ENCODE measurements at places on chromosomes 7 and 10. TPM values are rescaled to one million over a fixed set of nuclear protein-coding genes. Genes with fewer than 3 reads are reported as not detected.

GRCh38 chr10:22666287-22667092 lies 47.9 kb downstream of the PIP4K2A start:
- no peak overlapping the region for H3K27ac ChIP-seq
- peaks cover 10% of the 10 kb centered on the region for H3K4me1 ChIP-seq
- peak; percentile 36 for DNase-seq
- H3K4me3 ChIP-seq, result no peak overlapping the region
- H3K27me3 ChIP-seq, result no peaks in the 10 kb centered on the region
- H3K36me3 ChIP-seq, result no peaks in the 10 kb centered on the region

GRCh38 chr7:69674701-69675182 lies 76.5 kb downstream of the AUTS2 start:
- no peak overlapping the region for H3K27ac ChIP-seq
- DNase-seq, result no peak
- H3K4me3 ChIP-seq, result no peak overlapping the region
- H3K4me1 ChIP-seq, result peaks cover 5% of the 10 kb centered on the region

GRCh38 chr10:68553138-68553537 lies 7.0 kb upstream of the TET1 start:
- no peaks in the 10 kb centered on the region for H3K36me3 ChIP-seq
- H3K4me1 ChIP-seq, result no peaks in the 10 kb centered on the region
- no peak overlapping the region for H3K27ac ChIP-seq
- DNase-seq, result no peak

CLDN4 gene
- total RNA-seq, result 65.6 TPM

KIAA1549 gene
- 6.0 TPM for total RNA-seq

- H3K36me3 ChIP-seq, result no peaks in the 10 kb centered on the region
- H3K4me3 ChIP-seq, result no peak overlapping the region
- no peaks in the 10 kb centered on the region for H3K4me1 ChIP-seq
- no peaks in the 10 kb centered on the region for H3K27me3 ChIP-seq
Measured at GRCh38 chr7:139908792-139909191, 79.7 kb downstream of the TBXAS1 start.

GRCh38 chr10:132810807-132811700 lies 25.1 kb upstream of the NKX6-2 start:
- H3K27me3 ChIP-seq, result no peaks in the 10 kb centered on the region
- H3K4me1 ChIP-seq, result no peaks in the 10 kb centered on the region
- H3K36me3 ChIP-seq, result no peaks in the 10 kb centered on the region
- H3K4me3 ChIP-seq, result no peak overlapping the region

- H3K27me3 ChIP-seq, result no peaks in the 10 kb centered on the region
- H3K4me3 ChIP-seq, result no peak overlapping the region
- DNase-seq, result no peak
- H3K27ac ChIP-seq, result no peak overlapping the region
- peaks cover 7% of the 10 kb centered on the region for H3K4me1 ChIP-seq
- H3K36me3 ChIP-seq, result no peaks in the 10 kb centered on the region
Measured at GRCh38 chr7:47087866-47088265, 494.0 kb downstream of the TNS3 start.

OR6B1 gene
- total RNA-seq, result not detected

CALN1 gene
- 1.6 TPM for total RNA-seq

NPFFR1 gene
- total RNA-seq, result not detected

DNA sequence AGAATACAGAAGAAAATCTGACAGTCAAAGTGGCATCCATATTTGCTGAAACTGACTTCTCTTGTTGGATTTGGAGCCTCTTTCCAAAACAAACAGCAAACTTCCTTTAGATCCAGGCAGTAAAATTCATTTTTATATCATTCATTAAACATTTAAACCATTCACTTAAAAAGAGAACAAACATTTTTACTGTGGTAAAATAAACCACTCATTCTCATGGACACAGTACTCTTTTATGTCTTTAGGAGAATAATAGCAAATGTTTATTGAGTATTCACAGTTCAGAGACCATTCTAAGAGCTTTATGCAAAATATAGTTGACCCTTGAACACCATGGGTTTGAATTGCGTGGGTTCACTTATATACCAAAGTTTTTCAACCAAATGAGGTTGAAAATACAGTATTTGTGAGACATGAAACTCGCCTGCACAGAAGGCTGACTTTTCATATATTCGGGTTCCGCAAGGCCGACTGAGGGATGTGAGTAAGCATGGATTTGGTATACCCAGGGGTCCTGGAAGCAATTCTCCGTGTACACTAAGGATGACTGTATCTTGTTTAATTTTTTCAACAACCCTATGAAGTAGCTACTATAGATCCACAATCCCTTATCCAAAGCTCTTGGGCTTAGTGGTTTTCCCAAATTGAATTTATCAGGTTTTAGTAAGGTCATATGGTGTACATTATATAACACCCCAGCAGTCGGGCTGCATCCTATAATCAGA lies 49.1 kb downstream of the ATXN7L1 start:
- DNase-seq, result no peak
- H3K36me3 ChIP-seq, result no peaks in the 10 kb centered on the region
- H3K4me1 ChIP-seq, result peaks cover 20% of the 10 kb centered on the region
- no peak overlapping the region for H3K4me3 ChIP-seq
- no peak overlapping the region for H3K27ac ChIP-seq

TAS2R60 gene
- not detected for total RNA-seq

CREM gene
- total RNA-seq, result 26.7 TPM

CYP26C1 gene
- 0.52 TPM for total RNA-seq

DNA sequence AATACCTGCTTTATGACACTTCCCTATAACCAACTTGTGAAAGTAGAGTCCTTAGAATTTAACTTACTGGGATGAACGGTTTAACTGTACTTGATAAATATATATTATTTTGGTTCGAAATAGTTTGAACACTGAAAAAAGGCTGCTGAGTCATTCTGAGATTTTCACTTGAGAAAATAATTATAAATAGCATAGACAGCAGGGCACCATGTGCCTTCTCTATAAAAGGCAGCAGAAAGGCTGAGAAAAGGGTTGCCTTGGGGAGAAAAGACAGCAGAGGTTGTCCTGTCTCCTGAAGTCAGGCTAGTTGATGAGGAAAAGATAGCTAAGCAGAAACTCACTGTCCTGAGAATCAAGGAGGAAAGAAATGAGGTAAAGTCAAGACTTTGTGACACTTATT lies 92.4 kb downstream of the CTTNBP2 start:
- H3K27ac ChIP-seq, result no peak overlapping the region
- no peak for DNase-seq
- no peaks in the 10 kb centered on the region for H3K36me3 ChIP-seq
- H3K4me1 ChIP-seq, result no peaks in the 10 kb centered on the region
- H3K4me3 ChIP-seq, result no peak overlapping the region

- H3K27ac ChIP-seq, result no peak overlapping the region
- no peaks in the 10 kb centered on the region for H3K27me3 ChIP-seq
- DNase-seq, result no peak
- peaks cover 29% of the 10 kb centered on the region for H3K4me1 ChIP-seq
- H3K36me3 ChIP-seq, result no peaks in the 10 kb centered on the region
- H3K4me3 ChIP-seq, result no peak overlapping the region
Measured at GRCh38 chr10:61898435-61898778, 3.1 kb upstream of the ARID5B start.

RAB19 gene
- 15.3 TPM for total RNA-seq

PCDH15 gene
- not detected for total RNA-seq

- no peaks in the 10 kb centered on the region for H3K27me3 ChIP-seq
- no peak overlapping the region for H3K27ac ChIP-seq
- DNase-seq, result no peak
- H3K4me3 ChIP-seq, result no peak overlapping the region
Measured at GRCh38 chr7:138095972-138096935, 20.0 kb downstream of the AKR1D1 start.

- DNase-seq, result peak; percentile 68
- H3K36me3 ChIP-seq, result no peaks in the 10 kb centered on the region
- no peak overlapping the region for H3K27ac ChIP-seq
- H3K27me3 ChIP-seq, result no peaks in the 10 kb centered on the region
Measured at GRCh38 chr10:63083904-63084689, 49.0 kb upstream of the NRBF2 start.

- H3K36me3 ChIP-seq, result no peaks in the 10 kb centered on the region
- H3K4me1 ChIP-seq, result no peaks in the 10 kb centered on the region
- H3K4me3 ChIP-seq, result no peak overlapping the region
- H3K27me3 ChIP-seq, result no peaks in the 10 kb centered on the region
- H3K27ac ChIP-seq, result no peak overlapping the region
Measured at GRCh38 chr7:69687739-69688433, 89.6 kb downstream of the AUTS2 start.

IQUB gene
- 1.6 TPM for total RNA-seq

DNA sequence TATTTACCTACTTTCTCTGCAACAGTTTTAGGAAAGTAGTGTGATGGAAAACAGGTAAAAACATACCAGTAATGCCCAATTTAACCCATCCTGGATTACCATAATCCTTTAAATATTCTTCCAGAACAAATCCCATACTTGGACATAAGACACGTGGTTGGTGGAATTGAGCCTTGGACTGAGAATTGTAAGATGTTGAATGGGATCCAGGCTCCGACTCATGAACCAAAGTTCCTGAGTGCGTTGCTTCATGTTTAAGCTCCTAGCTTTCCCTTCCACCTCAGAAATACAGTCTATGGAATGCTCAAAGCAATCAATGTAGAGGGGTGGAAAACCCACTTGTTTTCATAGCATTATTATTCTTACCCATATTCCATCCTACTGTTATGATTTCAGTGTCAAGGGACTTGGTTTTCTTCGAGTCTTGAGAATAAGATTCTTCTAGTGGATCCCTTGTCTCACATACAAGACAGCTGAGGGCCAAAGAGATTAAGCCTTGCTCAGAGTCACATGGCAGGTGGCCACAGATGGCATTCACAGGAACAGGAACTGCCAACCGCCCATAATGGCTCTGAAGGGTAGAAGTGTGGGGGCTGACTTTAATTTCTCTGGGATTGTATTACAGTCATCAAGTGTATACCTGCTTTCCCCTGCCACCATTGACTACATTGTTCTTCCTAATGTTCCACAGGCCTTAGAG lies 171.2 kb downstream of the GFRA1 start:
- H3K4me3 ChIP-seq, result no peak overlapping the region
- no peaks in the 10 kb centered on the region for H3K36me3 ChIP-seq
- H3K27me3 ChIP-seq, result no peaks in the 10 kb centered on the region
- DNase-seq, result no peak

GRCh38 chr10:69869291-69869961 lies 67.7 kb downstream of the COL13A1 start:
- no peak overlapping the region for H3K27ac ChIP-seq
- peaks cover 4% of the 10 kb centered on the region for H3K4me1 ChIP-seq
- DNase-seq, result peak; percentile 15
- H3K4me3 ChIP-seq, result no peak overlapping the region

GRCh38 chr10:88260329-88261051 lies 322.6 kb downstream of the RNLS start:
- peaks cover 36% of the 10 kb centered on the region for H3K4me1 ChIP-seq
- no peaks in the 10 kb centered on the region for H3K27me3 ChIP-seq
- DNase-seq, result no peak
- no peaks in the 10 kb centered on the region for H3K36me3 ChIP-seq

DNA sequence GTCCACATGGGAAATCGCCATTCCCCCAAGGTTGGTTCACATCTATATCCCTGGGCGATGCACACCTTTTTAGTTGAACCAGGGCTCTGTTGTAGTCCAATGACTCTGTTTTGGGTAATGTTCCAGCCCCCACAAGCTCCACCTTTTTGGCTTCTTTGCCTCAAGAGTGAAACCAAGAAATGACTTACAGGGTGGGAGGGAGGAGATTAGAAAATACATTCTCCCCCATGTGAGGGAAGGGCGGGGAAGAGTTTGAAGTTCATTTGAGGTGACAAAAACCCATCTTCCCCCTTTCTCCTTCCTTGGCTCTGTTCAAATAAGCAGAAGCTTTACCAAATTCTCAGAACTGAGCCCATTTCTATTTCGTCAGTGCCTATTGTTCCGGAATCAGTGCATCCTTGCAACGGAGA lies 82.8 kb downstream of the GATA3 start:
- H3K36me3 ChIP-seq, result no peaks in the 10 kb centered on the region
- H3K4me3 ChIP-seq, result no peak overlapping the region
- no peaks in the 10 kb centered on the region for H3K4me1 ChIP-seq
- H3K27ac ChIP-seq, result no peak overlapping the region
- no peaks in the 10 kb centered on the region for H3K27me3 ChIP-seq
- no peak for DNase-seq

DNA sequence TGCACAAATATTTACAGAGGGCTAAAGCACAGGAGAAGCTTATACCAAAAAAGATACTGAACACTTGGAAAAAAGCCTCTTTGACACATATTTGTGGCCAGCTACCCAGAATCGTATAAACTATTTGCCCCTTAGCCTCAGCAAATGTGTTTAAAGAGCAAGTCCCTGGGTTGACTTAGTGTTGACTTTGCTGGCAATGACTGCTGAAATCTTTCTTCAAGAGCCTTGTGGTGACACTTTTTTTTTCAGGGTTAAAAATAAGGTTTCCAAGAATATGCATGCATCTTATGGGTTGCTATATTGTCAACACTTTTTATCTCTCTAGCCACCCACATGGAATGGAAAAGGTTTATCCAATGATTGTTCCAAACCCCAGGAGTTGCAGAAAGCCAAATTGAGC lies 14.9 kb upstream of the PLEKHS1 start:
- peaks cover 31% of the 10 kb centered on the region for H3K4me1 ChIP-seq
- DNase-seq, result no peak
- no peak overlapping the region for H3K4me3 ChIP-seq
- H3K27ac ChIP-seq, result no peak overlapping the region
- no peaks in the 10 kb centered on the region for H3K27me3 ChIP-seq

DNA sequence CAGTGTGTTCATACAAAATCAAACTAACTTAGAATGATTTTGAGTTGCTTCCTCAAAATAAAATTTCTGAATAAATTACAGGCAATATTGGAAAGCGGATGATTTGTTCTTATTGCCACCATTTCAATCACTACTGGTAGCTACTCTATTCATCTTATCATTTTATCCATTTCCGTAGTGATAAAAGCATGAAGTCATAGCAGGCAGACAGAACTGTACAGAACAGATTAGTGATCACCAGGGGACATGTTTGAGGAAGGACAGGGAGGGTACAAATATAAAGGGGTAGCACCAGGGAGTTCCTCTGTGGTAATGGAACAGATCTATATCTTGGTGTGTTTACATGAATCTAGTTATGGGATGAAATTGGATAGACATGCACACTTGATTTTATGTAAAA lies 138.5 kb downstream of the WNT2 start:
- H3K27me3 ChIP-seq, result no peaks in the 10 kb centered on the region
- H3K4me1 ChIP-seq, result no peaks in the 10 kb centered on the region
- no peaks in the 10 kb centered on the region for H3K36me3 ChIP-seq
- no peak overlapping the region for H3K4me3 ChIP-seq
- no peak overlapping the region for H3K27ac ChIP-seq
- DNase-seq, result no peak

- no peaks in the 10 kb centered on the region for H3K36me3 ChIP-seq
- DNase-seq, result peak; percentile 29
- H3K4me1 ChIP-seq, result peaks cover 16% of the 10 kb centered on the region
- no peaks in the 10 kb centered on the region for H3K27me3 ChIP-seq
Measured at GRCh38 chr7:139915864-139916716, 87.0 kb downstream of the TBXAS1 start.

H2BK1 gene
- not detected for total RNA-seq
